ENCODE measurements at places on chromosomes 16 and 17.

DNA sequence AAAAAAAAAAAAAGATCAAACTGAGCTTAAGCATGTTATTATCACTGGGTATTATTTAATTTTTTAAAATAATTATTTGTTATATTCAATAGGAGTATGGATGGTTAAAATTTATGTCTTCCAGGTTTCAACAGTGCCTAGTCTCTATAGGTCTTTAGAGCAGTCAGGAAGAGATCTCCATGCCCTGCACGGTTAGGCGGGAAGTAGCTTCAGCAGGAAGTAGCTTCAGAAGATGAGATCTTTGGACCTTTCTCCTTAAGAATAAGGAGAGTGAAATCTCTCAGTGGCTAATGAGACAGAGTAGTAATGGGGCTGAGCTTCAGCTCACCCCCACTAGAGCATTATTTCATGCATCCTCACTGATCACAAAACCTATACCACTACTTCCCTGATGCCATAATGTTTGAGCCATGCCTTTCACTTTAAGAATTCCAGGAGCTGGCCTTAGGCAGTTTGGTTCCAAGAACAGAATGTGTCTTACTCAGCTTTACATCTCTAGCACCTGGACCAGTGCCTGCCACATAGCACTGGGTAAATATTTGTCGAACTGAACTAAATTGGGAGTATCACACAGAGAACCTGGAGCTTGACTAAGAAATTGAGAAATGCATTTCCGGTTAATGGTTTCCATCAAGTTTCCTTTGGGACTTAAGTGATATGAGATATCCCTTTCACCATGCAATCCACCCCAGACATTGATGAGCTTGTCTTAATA, 43.5 kb downstream of the SCPEP1 start:
- no peak for DNase-seq

DNA sequence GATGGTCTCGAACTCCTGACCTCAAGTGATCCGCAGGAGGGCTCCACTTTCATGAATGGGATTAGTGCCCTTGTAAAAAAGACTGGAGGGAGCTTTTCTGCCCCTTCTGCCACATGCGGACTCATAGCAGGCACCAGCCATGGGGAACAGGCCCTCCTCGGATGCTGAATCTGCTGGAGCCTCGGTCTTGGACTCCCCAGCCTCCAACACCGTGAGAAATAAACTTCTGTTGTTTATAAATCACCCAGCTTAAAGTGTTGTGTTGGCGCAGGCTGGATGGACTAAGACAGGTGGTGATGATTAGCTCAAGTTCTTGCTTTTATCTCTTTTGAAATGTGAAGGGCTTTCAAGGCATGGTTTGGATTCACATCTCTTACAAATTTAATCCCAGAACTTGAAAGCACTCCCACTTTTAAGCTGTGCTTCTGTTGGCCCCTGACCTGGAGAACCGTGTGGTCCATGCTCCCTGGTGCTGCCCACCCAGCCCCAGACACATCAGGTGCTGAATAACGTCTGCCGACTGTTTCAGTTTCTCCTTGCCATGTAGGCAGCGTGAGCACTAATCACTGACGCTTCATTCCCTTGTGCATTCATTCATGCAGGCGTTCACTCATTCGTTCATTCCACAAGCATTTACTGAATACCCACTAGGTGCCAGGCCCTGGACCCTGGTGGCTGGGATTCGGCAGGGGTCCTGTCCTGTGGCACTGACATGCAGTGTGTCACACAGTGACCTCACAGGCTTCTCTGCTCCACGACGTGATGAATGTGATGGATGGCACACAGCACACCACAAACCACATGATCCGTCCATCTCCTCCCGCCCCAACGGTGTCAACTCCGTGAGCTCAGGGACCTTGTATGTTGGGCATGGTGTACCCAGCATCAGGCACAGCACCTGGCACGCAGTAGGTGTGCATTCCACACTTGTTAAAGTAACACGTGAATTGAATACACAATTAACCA, 8.9 kb downstream of the CIBAR2 start:
- no peak for DNase-seq

- DNase-seq = no peak
Measured at GRCh38 chr17:57257195-57257894, 1.0 kb downstream of the MSI2 start.

GRCh38 chr17:37083456-37083855, 134.7 kb downstream of the AATF start:
- DNase-seq = no peak

- peak; percentile 90 for DNase-seq
Measured at GRCh38 chr17:42566883-42567573, at the start of gene MLX. MLX (plus strand) TSS chr17:42567100; CDS start chr17:42567125, 25 bp downstream.

DNA sequence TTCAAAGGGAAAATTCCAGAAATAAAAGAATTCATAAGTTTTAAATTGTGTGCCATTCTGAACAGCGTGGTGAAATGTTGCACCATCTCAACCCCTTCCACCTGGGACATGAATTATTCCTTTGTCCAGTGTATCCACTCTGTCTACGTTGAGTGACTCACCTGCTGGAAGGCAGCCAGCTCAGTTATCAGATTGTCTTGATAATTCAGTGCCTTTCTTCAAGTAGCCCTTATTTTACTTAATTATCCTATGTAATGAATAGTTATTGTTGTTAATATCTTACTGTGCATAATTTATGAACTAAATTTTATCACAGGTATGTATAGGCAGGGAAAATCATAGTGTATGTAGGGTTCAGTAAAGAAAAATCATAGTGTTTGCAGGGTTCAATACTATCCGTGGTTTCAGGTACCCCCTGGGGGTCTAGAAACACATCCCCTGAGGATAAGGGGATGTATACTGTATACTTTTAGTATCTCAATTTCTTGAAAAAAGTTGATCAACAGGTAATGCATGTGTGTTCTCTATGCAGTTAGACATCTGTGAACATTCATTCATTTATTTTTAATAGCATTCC, 7.7 kb upstream of the PCTP start:
- no peak for DNase-seq

GRCh38 chr16:47965439-47965838, 190.4 kb downstream of the ABCC12 start:
- DNase-seq = no peak

DNA sequence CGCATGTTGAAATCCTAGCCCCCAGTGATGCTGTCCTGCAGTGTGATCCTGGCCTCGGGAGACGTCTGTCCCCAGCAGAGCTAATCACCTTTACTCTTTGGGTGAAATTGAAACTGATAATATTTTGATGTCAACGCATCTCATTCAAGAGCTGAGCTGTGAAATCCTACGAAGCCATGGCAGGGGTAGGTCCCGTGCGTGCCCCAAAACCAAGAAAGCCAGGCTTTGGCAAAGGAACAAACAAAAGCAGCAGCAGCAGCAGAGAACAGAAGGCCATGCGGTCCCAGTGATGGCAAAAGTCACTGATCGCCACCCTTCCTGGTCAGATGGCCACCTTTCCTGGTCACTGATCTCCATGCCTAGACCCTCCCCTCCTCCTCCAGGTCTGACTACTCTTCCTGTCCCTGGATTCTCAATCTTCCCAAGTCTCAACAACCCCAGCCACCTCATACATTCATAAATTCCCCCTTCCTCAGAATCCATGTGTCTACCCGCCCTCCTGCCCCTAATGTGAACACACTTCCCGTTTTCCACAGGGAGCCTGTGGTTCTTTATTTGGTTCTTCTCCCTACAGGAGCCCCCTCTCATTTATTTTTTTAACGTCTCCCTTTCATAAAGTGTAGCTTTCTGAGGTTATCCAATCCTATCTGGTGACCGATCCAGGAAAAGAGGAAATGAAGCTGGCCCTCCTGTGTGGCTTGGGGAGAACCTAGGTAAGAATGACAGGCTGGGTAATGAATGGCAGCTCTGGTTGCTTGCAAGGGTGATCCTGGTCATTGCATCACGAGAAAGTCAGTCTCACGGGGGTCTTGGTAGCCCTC, 50.3 kb downstream of the CPPED1 start:
- DNase-seq = no peak

GRCh38 chr17:82325286-82326180, 8.0 kb downstream of the SECTM1 start:
- no peak for DNase-seq

DNA sequence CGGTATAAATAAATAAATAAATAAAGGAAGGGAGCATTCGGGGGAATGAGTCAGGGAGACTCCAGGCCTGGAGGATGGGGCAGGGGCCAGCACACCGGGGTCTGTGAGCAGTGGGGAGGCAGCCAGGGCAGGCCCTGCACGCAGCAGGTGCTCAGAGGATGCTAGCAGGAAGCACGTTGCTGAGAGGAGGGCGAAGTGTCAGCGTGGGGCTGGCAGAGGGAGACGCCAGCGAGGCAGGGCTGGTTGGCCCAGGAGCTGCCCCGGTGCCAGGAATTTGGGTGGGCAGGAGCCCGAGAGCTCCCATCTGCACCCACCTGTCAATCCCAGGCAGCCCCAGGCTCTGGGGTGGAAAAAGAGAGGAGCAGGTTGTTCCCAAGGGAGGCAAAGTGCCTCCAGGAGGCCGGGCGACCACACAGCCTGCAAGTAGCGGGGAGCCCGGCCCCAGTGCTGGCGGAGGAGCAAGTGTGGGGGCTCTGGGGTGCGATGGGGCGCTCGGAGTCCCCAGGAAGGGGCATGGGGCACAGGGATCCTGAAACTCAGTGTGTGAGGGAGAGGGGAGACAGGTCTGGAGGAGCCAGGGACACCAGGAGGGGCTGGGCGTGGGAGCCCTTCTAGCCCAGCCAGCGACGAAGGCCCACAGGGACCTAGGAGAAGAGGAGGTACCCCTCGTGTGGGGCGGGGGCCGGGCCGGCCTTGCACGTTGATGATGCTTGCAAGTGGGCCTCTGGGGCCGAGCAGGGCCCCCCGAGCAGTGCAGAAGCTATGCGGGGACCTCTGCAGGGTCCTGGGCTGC, 28.0 kb downstream of the SOX8 start:
- DNase-seq = no peak

GRCh38 chr16:57308041-57308440, 23.6 kb upstream of the PLLP start:
- DNase-seq = no peak

DNA sequence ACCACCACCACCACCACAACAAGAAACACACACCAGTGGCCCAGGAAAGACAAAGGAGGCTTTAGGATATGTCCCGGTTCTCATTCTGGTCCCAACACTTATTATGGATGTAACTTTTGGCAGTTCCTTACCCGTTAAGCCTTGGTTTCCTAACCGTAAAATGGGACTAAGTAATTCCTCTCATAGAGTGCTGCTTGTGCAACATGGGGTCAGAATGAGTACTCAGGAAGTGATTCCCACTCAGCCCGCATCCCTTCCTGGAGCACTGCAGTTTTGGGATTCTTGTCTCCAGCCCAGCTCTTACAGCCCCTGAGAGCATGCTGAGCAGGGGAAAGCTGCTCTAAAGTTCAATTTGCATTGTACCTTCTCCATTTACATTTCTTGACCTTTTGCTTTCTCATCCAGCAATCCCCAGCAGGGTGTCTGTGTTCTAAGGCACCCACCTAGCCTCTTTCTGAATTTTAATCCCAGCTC, 262.6 kb downstream of the PRKCA start:
- no peak for DNase-seq

DNA sequence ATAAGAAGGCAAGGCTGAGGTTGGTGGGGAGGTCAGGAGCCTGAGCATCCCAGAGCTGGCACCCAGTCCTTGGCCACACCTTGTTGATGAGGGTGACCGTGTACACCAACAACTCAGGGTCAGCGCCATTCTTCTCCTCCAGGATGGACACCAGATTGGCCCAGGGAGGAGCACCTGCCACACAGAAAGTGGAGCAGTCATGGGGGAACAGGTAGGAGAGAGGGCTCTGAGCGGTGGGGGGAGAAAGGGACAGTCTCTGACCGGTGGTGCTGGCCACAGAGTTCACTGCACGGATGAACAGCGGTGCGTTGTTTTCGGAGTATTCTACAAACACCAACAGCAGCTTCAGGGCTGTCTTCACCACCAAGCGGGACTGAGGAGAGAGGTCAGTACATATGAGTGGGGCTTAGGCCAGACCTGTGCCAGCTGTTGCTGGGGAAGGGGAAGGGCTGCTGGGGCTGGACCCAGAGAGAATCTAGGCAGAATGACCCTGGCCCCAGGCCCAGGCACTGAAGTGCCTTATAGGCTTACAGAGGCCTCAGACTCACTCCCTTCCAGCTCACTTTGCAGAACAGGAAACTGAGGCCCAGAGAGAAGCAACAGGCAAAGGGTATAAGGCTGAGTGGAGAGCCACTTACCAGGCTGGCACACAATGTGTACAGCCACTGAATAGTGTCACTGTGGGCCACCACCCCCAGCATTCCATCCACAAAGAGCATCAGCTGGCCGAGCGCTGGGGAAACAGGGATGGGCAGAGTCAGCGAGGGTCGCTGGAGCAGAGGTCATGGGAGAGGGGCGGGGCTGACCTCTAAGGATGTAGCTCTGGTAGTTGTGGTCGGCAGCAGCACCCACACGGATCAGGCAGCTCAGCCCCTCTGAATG, 9.6 kb downstream of the FHOD1 start:
- no peak for DNase-seq

DNA sequence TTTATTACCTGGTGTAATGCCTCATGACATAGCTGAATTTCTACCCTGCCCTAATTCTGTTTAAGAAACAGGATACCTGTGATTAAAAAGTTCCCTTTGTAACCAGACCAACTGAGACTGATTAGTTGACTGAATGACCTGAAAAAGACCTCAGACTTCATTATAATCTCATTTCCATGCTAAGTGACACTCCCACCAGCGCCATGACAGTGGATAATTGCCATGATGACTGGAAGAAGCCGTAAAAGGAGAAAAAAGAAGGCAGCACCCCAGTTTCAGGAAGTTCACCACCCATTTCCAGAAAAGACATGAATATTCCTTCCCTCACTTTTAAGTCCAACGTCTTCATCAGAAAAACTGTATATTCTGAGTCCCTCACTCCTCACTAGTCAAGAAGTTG, 125.6 kb upstream of the HS3ST4 start:
- no peak for DNase-seq

GRCh38 chr17:28204751-28205150, 114.2 kb upstream of the TMEM97 start:
- no peak for DNase-seq

DNA sequence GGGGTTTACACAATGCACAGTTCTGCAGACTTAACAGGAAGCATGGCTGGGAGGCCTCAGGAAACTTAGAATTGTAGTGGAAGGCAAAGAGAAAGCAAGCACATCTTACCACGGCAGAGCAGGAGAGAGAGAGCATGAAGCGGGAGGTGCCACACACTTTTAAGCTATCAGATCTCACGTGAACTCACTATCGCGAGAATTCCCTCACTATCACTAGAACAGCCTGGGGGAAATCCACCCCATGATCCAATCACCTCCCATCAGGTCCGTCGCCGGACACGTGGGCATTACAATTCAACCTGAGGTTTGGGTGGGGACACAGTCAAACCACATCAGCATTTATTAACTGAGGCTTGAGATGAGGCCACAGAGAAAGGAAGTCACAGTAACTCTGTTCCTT, 326.7 kb downstream of the C16orf95 start:
- no peak for DNase-seq
